ENCODE measurements at places on chromosomes 3 and 15.

- DNase-seq, result peak; percentile 34
Measured at GRCh38 chr15:39591896-39592315, 11.0 kb downstream of the THBS1 start.

DNA sequence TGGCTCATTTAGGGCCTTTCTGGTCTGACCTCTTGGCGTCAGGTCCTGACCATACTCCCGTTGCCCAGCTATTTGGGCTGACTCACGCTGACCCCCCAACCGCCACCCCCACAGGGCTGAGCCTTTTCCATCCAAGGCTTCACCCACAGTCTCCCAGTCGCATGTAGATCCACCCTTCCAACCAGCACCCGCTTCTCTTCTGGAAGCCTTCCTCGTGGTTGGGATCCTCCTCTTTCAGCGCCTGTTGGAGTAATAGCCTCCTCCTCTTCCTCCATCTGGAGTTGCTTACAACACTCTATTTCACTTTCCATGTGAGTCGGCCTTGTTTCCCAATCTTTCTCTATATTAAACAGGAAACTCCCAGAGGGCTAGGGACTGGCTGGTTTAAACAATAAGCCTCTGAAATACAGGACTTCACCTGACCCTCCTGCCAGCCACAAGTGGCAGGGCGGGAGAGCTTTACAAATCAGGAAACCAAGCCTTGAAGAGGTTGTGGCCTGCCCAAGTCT lies 2.1 kb upstream of the ALAS1 start:
- DNase-seq, result peak; percentile 90

DNA sequence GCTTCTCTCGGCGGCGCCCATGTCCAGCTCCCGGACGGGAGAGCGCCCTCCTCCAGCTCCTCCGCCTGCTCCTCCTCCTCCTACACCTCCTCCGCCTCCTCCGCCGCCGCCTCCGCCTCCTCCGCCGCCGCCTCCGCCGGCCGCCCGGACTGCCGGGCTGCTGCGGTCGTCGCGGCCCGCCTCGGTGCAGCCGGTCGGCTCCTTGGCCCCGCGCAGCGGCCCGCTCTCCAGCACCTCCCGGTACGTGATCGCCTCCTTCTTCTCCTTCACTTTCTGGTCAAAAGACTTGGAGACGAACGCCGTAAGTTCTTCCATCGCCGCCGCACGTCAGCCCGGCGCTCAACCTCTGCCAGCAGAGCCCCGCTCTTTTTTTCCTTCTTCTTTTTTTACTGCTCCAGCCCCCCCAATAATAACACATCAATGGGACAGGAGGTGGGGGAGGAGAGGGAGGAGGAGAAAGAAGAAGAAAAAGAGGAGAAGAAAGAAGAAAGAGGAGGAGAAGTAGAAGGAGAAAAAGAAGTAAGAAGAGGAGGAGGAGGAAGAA lies 438 bp downstream of the SHOX2 start:
- DNase-seq, result peak; percentile 83

- DNase-seq, result peak; percentile 51
Measured at GRCh38 chr15:47711655-47712054, 5.7 kb upstream of the SEMA6D start.

- no peak for DNase-seq
Measured at GRCh38 chr3:16658004-16658924, 53.0 kb upstream of the DAZL start.

DNA sequence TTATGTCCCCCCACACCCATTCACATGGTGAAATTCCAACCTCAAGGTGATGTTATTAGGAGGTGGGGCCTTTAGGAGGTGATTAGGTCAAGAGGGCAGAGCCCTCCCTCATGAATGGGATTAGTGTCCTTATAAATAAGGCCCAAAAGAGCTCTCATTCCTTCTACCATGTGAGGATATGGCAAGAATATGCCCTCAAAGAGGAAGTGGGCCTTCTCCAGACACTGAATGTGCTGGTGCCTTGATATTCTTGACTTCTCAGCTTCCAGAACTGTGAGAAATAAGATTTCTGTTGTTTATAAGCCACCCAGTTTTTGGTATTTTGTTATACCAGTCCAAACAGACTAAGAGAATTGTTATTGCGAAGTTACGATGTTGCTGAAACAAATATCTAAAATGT lies 94.4 kb downstream of the ANKRD28 start:
- DNase-seq, result no peak

DNA sequence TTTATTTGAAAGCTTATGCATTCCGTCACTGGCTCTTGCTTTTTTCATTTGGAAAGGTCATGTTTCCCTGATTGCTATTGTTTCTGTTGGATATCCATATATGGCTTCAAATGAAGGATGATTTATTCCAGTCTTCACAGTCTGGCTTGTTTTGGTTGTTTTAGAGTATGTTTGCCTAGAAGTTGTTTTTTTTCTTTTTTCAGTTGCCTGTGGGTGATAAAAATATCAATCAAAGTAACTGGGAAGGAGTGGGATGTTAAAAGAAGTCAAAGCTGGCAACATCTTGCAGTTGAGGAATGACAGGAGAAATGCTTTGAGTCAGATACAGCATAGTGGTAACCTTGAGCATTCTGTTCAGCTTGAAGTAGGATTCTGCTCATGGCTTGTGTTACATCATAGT lies 610.5 kb downstream of the PLOD2 start:
- no peak for DNase-seq

DNA sequence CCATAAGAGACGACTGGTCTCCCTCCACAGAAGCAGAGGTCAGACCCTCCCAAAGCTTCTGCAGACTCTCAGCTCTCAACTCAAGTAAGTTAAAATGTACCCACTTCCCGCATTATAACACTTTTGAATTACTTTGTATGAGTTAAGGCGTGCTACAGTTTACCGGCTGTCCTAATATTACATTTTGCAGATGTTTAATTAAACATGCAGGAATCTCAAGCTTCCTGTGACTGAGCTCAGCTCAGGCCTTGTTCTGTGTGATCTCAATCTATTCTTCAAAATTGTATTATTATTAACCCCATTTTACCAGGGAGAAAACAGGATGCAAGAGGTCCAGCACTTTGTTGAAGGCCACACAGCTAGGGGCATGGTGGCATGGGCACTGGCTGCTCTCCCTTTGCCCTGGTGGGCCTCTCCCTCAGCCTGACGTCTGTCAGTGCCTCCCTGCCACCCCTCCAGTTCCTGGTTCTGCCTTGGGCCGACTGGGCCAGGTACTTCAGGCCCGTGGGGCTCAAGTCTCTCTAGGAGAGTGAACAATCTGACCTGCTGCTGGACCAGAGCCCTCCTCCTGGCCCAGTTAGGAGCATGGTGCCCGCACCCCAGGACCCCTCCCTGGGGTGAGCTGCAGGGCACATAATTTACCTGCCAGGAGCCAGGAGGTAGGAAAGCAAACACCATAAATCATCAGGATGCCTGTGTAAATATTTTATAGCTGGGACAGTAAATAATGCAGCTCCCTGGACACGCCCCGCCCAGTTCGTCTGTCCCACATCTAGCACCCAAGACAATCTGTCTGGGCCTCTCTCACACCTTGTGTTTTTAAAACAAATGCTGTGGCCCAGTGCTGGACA lies 14.9 kb upstream of the RFT1 start:
- no peak for DNase-seq

GRCh38 chr3:73739791-73740453 lies 115.2 kb upstream of the PDZRN3 start:
- peak; percentile 28 for DNase-seq

DNA sequence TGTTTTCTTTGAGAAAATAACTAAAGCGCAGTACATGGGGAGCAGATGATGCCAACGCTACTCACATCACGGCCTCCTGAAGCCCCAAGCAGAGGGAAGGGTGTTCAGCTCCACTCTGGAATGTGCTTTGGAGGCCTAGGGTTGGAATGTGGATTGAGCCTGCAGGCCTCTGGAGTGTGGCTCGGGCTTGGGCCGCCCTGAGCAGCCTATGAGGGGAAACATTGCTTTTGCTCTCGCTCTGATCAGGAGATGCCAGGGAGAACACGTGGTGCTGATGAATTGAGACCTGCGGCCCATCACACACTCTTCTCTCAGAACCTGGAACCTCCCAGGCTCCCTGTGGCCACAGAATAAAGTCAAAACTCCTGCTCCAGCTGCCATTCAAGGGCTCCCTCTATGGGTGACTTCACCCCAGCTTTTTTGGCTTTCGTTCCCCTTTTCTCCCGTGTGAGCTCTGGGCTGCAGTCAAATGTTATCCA lies 23.3 kb downstream of the CCDC13 start:
- peak; percentile 57 for DNase-seq

DNA sequence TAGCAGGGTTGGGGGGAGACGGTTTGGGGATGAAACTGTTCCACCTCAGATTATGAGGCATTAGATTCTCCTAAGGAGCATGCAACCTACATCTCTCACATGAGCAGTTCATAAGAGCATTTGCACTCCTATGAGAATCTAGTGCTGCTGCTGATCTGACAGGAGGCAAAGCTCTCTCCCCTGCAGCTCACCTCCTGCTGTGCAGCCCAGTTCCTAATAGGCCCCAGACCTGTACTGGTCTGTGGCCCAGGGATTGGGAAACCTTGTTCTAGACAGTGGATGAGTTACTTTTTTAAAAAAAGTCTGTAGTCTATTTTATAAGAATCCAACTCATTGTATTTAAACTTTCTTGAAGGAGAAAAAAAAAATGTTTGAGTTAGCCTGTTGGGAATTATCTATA lies 100.0 kb downstream of the HHLA2 start:
- no peak for DNase-seq

DNA sequence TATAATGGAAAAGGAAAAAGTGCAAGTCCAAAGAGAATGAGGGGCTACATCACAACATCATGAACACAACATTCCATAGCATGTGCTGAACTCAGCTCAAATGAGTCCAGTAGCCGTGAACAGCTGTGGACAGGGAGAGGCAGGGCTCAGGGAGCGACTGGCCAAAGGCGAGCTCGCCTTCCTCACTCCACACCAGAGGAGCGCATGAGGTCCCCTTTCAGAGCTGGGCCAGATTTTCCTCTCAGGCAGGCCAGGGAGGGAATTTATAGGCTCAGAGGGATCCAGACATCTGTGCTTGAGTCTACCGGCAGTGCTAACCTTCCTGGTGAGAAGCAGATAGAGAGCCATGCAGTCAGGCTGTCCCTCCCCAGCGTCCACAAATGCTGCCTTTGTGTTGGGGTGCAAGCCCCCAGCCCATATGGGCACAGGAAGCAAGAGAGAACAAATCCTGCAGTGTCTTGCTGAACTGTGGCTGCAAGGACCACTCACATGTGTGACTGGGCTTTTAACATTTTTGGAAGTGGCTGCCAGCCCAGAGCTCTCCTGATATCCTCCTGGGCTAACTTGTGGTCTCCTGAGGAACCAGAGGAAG lies 32.5 kb downstream of the ARHGEF3 start:
- DNase-seq, result no peak

- DNase-seq, result peak; percentile 39
Measured at GRCh38 chr3:184145111-184145524, 10.0 kb downstream of the EIF2B5 start.

GRCh38 chr3:35291471-35292236 lies 347.7 kb upstream of the ARPP21 start:
- no peak for DNase-seq

GRCh38 chr3:42507761-42508335 lies 5.4 kb downstream of the VIPR1 start:
- no peak for DNase-seq

- no peak for DNase-seq
Measured at GRCh38 chr3:113013593-113013992, 22.8 kb downstream of the GTPBP8 start.

GRCh38 chr3:189014526-189014925 lies 157.2 kb upstream of the TPRG1 start:
- DNase-seq, result no peak

GRCh38 chr3:128495435-128495970 lies 2.5 kb upstream of the GATA2 start:
- DNase-seq, result no peak

- no peak for DNase-seq
Measured at GRCh38 chr15:55868707-55869106, 124.7 kb downstream of the NEDD4 start.

- no peak for DNase-seq
Measured at GRCh38 chr3:172102123-172102882, 62.9 kb downstream of the FNDC3B start.

- DNase-seq, result peak; percentile 77
Measured at GRCh38 chr15:36501063-36501678, 78.3 kb upstream of the CDIN1 start.

GRCh38 chr15:34976743-34977142 lies 7.2 kb upstream of the AQR start:
- DNase-seq, result no peak

GRCh38 chr3:120472121-120472844 lies 21.5 kb upstream of the FSTL1 start:
- no peak for DNase-seq

DNA sequence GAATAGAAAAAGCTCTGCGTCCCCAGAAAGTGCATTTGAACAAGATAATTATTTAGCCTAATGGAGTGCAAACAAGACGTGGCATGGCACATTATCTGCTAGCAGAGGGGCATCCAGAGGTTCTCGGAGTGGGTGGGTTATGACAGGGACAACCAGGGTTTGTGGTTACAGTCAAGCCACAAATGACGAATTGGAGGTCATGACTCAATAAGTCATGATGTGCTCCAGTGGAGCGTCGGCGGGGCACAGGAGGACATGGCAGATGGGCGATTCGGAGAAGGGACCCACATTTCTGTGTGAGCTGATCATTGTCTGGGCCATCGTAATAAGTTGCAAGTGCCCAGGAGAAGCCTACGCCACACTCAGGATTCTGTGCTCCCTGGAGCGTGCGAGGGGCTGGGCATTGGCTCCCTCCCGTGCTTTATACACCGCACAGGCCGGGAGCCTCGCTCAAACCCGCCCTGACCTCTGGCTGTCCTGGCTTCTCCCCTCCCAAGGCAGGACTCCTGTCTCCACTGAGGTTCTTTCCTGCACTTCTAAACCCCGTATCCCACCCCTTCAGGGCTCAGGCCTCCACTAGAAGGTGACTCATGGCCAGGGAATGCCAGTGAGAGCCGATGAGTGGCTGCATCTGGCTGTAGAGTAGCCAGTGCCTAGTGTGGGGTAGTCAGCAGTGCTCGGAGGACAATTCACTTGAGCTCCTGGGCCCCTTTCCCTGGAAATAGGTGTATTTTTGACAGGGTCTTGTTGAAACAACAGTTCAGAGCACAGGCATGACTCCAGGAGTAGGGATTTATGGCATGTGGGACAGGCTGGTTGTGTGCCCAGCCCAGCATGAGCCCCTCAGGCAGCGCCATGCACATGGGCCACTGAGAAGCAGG lies 67.4 kb downstream of the GRIP2 start:
- DNase-seq, result peak; percentile 96

DNA sequence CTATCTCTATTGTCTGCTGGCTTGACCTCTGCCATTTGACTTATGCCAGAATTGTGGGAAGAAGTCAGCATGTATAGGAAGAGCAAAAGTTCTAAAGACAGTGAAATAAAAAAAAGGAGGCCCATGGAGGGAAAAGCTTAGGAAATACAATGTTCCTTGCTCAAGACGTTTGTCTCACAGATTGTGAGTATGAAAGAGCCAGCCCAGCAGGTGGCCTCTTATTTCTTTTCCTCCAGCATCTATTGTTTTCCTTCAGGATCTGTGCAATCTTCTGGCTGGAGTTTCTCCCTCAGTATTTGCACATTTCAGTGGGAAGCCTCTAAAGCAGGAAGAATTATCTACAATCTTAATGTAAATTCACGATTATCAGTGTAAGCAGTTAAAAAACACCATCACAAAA lies 43.7 kb downstream of the ZDHHC3 start:
- no peak for DNase-seq

DNA sequence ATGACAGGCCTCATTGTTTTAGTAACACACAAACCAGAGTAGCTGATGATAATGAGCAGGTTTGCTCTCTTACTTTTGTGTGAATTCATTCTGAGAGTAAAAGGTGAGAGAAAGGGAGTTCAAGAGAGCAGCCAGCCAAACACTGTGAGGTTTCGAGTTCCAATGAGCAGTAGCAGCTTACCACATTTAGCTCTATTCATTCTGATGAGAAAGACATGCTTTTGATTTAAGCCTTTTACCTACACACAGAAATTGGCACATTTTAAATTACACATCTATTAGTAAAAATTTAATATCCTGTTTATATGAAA lies 28.0 kb downstream of the GLDN start:
- DNase-seq, result no peak

All from GM23248 (cell line).